ENCODE measurements at places on chromosomes 12 and 14.
A peak's percentile ranks its signal among the peaks of the same experiment; 100 is the strongest.

GRCh38 chr12:51527966-51528365, 63.1 kb upstream of the SCN8A start:
- DNase-seq: no peak

DNA sequence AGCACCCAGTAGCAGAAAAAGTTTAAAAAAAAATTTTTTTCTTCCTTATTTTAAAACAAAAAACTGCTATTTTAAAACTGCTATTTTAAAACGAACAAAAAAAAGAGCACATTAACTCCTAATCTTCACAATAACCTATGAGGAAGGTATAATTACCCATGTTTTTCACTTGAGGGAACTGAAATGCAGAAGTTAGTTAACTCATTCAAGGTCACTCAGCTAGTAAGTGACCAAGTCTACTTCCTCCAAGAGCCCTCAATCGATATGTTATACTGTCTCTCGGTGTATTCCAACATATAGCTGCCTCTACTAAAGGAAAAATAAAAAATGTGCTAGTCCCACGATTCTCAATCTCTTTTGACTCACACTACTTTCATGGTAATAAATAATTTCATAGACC, 7.8 kb downstream of the RPAP3 start:
- DNase-seq: no peak

- DNase-seq: no peak
Measured at GRCh38 chr12:121080909-121081308, 41.9 kb upstream of the OASL start.

GRCh38 chr14:73124180-73124894, 12.0 kb upstream of the PSEN1 start:
- DNase-seq: no peak

DNA sequence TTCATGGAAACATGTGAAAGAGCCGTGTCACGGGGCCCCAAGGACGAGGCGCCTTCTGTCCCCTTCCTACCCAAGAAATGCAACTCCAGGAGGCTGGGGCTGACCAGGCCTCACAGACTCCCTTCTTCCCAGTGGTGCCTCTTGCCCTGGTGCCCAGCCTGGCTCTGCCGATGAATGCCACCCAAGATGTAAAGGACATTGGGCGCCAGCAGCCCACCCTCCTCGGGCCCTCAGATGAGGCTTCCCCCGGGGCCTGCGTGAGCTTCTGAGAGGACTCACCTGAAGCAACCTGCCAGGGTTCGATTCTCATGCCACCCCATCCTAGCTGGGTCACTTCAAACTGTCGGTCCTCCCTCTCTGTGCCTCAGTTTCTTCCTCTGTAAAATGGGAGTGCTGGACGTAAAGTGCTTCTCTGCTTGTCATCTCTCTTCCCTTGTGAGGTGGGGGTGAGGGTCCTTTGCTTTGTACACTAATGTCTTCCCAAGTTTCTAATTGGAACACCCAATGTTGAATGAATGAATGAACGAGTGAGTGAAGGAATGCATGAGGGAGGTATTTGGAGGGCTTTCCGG, 10.8 kb downstream of the FAM222A start:
- DNase-seq: no peak

- no peak for DNase-seq
Measured at GRCh38 chr12:90908465-90908864, 46.5 kb downstream of the CCER1 start.

DNA sequence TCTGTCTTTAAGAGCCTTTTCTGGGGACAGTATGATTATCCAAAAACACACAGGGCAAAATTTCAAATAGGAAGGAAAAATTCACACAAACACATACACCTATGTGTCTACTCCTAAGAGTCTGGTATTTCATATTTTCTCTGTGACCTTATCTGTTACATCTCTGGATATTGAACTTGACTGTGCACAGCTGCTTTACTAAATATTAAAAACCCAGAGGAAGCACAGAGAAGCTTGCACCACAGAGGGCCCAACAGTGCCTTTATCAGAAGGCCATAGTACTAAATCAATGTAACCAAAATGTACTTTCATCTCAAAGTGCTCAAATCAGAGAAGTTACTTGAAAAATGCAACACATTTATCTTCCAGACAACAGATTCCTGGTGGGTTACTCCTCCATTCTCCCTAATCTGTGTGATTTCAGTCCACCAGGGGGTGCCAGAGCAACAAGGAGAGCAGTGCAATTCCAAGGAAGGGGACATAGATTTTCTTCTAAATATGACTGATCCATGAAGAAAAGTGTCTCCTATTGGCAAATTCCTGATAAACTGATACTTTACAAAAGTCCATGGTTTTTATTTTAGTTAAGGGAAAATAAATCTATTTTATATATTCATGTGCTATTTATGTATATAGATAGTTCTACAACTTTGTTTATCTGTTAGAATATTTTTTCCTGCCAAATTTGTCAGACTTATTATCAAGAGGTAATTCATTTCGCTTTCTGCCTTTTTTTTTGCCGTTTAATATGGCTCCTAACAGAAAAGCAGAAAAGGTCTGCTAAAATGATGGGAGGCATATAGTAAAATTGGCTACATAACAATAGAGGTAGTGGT, 617.6 kb downstream of the LRFN5 start:
- DNase-seq: peak; percentile 5

GRCh38 chr14:80705241-80705980, 236.1 kb downstream of the CEP128 start:
- no peak for DNase-seq

DNA sequence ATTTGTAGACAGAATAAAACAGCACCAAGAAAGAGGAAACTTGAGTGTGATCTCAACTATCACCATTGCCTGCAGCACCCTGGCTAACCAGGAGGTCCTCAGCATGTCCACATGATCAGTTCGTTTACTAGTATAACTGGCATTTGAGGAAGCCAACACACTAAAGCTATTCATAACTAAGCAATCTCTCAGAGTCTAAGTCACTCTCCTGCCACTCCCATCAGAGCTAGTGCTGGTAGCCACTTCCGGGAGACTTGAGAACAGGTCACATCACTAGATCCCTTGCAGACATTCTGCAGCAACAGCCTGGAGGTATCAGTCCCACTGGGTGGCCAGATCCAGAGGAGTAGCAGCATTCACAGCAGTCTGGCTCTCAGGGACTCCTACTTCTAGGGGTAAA, 352.9 kb upstream of the OR4E1 start:
- no peak for DNase-seq

- DNase-seq: no peak
Measured at GRCh38 chr12:2624543-2625288, 170.1 kb upstream of the FKBP4 start.

All from anterior cingulate cortex (tissue), 58 donors.